ENCODE measurements at places on chromosomes 5 and 9. TPM values are rescaled to one million over a fixed set of nuclear protein-coding genes. Genes with fewer than 3 reads are reported as not detected.

The MYMK gene
- total RNA-seq: not detected

The PCDHB16 gene
- 5.1 TPM for total RNA-seq

DNA sequence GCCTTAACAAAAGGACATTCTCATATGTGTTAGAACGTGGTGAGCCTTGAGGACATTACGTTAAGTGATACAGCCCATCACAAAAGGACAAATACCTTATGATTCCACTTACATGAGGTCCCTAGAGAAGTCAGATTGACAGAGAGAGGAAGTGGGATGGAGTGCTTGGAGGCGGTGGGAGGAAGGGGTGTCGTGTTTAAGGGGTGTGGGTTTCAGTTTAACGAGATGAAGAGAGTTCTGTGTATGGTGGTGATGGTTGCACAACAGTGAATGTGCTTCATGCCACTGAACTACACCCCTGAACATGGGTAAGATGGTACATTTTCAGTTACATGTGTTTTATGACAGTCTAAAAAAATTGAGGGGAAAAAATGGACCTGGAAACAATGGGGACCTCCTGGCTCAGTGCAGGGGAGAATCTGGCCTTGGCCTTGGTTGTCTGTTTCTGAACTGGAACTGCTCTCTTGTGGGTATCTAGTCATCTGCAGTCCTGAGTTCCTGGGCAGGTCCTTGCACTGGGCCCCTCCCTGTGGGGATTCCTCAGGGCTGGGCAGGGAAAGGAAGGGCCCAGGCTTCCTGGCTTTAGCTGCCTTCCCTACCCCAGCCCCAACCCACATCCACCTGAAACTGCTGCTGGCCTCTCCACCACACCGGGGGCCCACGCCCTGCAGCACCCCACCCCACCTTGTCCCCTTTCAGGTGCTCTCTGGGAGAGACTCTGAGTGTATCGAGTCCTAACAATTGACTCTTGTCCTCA lies 17.8 kb downstream of the LRRC8A start:
- peak; percentile 45 for DNase-seq

DNA sequence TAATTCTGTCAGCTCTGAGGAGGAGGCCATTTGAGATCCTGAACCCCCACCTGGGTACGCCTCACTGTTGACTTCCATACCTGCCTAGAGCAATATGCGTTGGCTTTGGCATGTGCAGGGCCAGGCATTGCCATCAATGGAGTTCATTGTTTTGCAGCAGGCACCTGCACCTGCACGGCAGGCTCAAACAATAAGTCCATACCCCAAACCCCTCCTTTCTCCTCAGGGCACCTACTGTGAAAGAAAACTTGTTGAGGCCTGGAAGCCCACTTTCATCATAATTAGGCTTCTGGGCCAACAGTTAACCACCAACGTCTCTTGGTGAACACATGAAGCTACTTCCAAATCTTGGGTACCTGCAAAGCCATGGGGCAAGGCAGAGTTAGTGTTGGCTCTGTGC lies 238.7 kb downstream of the NFIB start:
- no peak for DNase-seq

The TMEM250 gene
- 69.7 TPM for total RNA-seq

- no peak for DNase-seq
Observed at GRCh38 chr5:6419340-6419852, 29.3 kb upstream of the UBE2QL1 start.

The INSL6 gene
- not detected for total RNA-seq

DNA sequence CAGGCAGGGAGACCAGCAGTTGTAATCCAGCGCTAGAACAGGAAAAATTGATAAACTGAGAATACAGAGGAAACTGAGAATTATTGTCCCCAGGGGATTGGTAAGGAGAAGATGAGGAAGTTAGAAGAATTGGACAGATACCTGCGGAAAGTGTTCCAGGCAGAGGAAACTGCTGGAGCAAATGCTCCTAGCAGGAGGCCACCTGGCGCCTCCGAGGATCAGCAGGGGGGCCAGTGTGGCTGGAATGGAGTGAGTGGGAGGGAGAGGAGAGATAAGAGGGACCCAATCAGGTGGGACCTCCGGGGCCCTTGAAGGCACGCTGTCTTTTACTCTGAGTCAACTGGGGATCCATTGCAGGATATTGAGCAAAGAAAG lies 695 bp upstream of the ANXA6 start:
- DNase-seq: no peak

- DNase-seq: peak; percentile 65
Observed at GRCh38 chr5:136064510-136064909, 35.7 kb downstream of the TGFBI start.

The SH2D3C gene
- total RNA-seq: not detected

- DNase-seq: peak; percentile 53
Observed at GRCh38 chr5:34675857-34676256, 19.7 kb downstream of the RAI14 start.

- DNase-seq: no peak
Observed at GRCh38 chr9:76519075-76519835, 60.3 kb downstream of the GCNT1 start.

- DNase-seq: no peak
Observed at GRCh38 chr5:149325894-149326293, 19.4 kb upstream of the GRPEL2 start.

- peak; percentile 22 for DNase-seq
Observed at GRCh38 chr5:9284272-9284671, 261.6 kb downstream of the SEMA5A start.

The C8G gene
- total RNA-seq: not detected

- DNase-seq: peak; percentile 97
Observed at GRCh38 chr5:57692582-57693487, 210.2 kb upstream of the ACTBL2 start.

DNA sequence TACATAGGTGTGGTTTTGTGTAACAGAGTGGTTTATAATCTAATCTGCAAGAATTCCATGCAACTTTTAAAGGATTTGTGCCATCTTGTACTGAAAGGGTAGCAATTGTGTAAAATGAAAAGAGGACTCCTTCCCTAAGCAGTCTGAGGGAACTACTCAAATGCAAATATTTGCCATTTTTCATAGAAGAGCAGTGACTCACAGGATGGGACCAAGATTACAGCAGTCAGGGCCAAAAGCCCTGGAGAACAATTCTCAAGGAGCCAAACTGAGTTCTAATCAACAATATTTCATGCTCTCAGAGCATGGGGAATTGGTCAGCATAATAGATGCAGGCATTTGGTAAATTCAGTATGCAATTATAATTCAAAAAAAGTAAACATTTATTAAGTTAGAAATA lies 495.8 kb downstream of the CHSY3 start:
- peak; percentile 0 for DNase-seq

- DNase-seq: no peak
Observed at GRCh38 chr9:131889437-131890251, 149.8 kb upstream of the RAPGEF1 start.

DNA sequence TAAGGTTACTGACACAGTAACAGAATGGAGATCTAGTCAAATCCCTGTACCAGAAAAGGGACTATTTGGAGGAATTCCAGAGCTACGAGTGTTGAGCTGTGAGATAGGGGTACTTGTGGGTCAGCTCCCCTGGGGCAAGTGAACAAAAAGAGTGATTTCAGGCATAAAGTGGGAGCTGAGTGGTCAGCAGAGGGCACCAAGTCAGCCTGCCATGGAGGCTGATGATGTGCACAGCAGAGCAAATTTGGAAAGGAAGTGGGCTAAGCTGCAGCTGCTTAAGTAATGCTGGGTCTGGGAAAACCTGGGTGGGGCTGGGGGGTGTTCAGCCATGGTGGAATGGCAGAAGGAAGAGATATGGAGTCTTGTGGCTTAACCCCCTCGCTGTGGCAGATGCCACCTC lies 327.9 kb downstream of the NTRK2 start:
- no peak for DNase-seq

GRCh38 chr9:87640385-87640795 lies 85.5 kb upstream of the CTSL start:
- no peak for DNase-seq

The CNTFR gene
- total RNA-seq: not detected

- DNase-seq: peak; percentile 75
Observed at GRCh38 chr5:168987543-168988300, 313.2 kb downstream of the SLIT3 start.

DNA sequence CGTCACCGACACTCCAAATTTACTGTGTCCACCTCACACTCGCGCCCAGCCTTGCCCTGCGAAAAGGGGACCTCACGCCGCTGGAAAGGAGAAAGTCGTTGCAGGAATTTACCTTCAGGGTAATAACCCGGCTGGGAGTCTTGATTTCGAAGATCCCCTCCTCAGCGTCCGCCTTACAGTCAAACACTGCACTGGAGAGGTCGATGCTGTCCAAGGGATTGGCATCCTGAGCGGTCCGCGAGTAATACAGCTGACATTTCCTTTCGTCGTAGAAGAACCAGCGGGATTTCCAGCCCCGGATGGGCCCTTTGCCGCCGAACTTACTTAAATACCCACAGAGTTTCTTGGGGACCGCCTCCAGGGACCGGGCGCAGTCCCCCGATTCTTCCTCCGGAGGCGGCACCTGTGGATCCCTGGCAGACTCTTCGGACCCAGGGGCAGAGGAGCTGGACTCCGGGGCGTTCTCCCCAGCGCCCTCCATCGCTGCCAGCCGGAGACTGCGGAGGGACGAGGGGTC lies 330 bp downstream of the TBC1D2 start:
- DNase-seq: peak; percentile 82

DNA sequence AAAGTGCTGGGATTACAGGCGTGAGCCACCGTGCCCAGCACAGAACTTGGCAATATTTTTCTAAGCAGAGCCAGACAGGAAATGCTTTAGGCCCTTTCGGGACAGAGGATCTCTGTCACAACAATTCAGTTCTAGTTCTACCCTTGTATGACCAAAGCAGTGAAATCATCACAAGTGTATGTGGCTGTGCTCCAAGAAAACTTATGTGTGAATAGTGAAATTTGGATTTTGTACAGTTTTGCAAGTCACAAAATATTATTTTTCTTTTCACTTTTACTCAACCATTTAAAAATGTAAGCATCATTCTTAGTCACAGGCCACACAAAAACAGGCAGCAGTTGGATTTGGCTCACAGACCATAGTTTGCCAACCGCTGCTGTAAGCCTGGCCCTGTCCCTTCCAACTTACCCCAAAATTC lies 20.4 kb upstream of the PRUNE2 start:
- DNase-seq: peak; percentile 96

- DNase-seq: peak; percentile 94
Observed at GRCh38 chr9:112764344-112764743, 13.8 kb downstream of the SNX30 start.

The TCOF1 gene
- total RNA-seq: 22.5 TPM

GRCh38 chr5:37412515-37412914 lies 33.4 kb downstream of the WDR70 start:
- no peak for DNase-seq

DNA sequence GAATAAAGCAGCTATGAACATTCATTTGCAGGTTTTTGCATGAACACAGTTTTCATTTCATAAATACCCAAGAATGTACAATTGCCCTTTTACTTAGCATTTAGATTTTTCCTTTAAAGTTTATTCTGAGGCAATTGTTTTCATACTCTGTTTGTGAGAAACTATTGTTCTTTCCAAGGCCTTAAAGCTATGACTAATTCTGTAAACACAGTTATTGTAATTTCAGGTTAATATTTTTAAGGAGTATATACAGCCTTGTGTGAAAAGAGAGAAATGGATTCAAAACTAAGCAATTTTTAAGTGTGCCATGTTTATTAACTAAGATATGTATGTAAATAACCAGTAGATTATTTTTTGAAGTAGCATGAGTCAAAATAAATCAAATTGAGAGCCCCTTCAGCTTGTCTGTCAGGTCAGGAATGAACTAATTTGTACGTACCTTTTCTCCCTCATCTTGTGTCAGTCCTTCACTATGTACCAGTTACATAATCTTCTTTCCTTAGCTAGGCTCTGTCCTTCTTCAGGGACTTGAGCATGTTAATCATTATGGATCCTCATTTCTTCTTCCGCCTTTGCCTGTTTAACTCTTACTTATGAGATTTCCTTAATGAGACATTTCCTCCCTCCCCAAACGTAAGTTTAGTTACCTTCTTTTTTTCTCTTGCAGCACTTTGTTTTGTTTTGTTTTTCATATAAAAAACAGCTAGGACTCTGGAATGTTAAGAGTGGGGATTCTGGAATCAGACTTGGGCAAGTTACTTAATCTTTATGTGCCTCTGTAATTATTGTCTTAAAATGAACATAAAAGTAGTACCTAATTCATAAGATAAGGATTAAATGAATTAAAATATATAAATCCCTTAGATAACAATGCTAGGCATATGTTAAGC lies 63.6 kb downstream of the NIPBL start:
- DNase-seq: no peak

The EIF4E1B gene
- total RNA-seq: not detected

DNA sequence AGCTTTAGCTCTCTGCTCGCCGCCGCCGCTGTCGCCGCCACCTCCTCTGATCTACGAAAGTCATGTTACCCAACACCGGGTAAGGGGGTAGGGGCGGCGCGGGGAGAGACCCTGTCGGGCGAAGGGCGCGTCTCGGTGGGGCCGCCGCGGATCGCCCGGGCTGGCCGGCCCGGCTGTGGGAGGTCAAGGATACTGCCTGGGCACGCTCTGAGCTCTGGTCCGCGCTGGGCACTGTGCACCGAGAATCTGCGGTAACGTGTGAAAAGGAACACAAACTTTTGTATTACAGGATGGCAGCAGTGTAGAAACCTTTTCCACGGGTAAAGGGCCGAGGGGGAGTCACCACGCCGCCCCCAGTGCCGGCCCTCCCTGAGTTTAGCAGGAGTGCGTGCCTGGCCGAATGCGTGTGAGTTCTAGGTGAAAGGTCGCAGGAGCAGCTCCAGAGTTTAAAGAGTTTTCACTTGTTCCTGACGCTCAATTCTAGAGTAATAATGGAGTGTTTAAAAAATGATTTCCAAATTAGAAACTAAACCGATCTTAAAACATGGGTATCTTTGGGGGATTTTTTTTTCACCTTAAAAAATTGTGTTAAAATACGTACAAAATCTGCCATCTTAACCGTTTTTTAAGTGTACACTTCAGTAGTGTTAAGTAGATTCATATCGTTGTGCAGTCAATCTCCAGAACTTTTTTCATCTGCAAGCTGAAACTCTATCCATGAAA lies at the start of gene HSDL2:
TSS of gene HSDL2 (plus strand) at position 7 of the 723 bp plus-strand sequence. CDS start at position 63, 56 bp downstream.
- DNase-seq: peak; percentile 78

The C9orf153 gene
- not detected for total RNA-seq

The ZFP37 gene
- total RNA-seq: 1.7 TPM

DNA sequence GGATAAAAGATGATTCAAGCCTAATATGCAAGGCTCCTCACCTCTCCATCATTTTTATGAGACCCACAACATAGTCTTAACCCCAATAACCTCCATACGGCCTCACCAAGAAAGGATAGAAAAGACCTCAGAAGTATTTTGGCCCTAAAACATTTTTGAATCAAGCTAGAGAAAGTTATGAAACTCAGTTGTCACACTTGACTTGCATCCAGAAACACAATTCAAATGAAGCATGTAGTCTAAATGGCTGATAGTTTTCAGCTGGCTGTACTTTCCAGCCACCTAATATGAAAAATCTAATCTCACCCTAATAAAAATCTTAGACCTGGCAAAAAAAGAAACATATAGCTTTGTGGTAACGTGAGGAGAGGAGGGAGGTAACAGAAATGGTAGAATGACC lies 116.1 kb downstream of the ARL15 start:
- DNase-seq: no peak

- no peak for DNase-seq
Observed at GRCh38 chr5:14928661-14929060, 57.1 kb upstream of the ANKH start.
